ENCODE measurements at places on chromosomes 12 and 14.

DNA sequence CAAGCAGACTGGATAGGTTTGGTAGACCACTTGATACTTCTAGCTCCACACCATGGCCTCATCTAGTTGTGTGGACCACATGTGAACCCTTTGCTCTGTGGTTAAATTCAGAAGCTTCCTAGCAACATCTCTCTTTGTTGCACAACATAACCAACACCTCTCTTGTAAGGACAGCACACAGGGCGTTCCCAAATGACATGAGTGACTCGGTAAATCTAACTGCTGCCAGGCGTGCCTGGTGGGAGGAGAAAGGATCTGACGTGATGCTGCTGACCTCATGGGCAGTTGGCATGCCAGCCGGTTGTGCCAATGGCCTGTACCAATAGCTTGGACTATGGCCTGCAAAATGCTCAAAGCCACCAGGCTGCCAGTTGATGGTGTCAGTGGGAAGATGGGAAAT, 93.8 kb downstream of the CPSF2 start:
- no peak for DNase-seq

- no peak for DNase-seq
Measured at GRCh38 chr12:69872804-69873203, 47.8 kb downstream of the MYRFL start.

DNA sequence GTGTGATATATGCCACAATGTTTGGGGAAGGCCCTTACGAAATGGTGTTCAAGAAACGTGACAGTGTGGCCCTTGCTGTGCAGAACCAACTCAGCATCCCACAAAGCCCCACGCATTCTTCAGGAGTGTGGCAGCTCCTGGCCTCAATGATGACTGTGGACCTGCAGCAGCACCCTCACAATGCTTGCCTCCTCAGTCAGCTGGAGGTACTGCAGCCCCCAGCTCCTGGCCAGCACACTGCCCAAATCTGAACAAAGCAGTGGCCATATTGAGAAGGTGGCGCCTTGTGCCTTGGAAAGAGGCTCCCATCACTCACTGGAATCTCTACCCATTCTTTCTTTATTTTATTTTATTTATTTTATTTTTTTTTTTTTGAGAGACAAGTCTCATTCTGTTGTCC, 10.4 kb downstream of the POLE2 start:
- no peak for DNase-seq

DNA sequence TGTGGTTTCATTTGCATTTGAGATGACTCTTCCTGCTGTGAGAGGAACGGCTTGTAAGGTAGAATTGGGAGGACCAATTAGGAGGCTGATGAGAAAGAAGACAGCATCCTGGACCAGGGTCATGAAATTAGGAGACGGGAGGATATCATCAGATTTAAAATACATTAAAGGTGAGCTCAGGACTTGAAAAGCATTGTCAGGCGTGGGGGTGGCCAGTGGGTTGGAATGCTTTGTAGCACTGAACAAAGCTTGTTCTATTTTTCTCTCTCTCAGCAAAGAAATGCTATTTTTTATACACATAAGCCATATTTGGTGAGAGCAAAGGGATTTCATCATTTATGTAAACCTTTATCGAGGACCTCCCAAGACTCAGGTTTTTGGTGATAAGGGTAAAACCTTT, 157.5 kb downstream of the TMEM132D start:
- DNase-seq = no peak

GRCh38 chr12:125065919-125066570, 810 bp downstream of the AACS start:
- no peak for DNase-seq

DNA sequence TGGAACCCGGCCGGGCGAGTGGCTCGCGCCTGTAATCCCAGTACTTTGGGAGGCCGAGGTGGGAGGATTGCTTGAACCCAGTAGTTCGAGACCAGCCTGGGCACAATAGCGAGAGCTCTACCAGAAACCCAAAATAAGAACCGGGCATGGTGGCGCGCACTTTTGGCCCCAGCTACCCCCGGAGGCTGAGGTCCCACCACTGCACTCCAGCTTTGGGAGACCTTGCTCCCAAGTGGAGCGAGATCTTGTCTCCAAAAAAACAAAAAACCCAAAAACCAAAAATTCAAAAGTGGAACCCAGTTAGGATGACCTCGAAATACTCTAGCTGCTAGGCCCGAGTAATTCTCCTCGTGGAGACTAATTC, 769 bp upstream of the VTI1B start:
- DNase-seq = no peak

DNA sequence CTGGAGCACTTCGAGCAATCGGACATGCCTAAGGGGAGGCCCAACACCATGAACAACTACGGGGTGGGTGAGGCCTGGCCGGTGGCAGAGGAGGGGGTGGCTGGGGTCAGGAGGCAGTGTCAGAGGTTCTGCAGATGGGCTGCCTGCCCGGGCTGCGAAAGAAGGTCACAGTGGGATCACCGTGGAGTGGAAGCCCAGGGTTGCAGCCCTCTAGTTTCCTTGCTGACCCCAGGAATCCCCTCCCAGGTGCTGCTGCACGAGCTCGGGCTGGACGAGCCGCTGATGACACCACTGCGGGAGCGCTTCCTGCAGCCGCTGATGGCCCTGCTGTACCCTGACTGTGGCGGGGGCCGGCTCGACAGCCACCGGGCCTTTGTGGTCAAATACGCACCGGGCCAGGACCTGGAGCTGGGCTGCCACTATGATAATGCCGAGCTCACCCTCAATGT, 1.9 kb upstream of the ARL6IP4 start:
- DNase-seq = no peak

DNA sequence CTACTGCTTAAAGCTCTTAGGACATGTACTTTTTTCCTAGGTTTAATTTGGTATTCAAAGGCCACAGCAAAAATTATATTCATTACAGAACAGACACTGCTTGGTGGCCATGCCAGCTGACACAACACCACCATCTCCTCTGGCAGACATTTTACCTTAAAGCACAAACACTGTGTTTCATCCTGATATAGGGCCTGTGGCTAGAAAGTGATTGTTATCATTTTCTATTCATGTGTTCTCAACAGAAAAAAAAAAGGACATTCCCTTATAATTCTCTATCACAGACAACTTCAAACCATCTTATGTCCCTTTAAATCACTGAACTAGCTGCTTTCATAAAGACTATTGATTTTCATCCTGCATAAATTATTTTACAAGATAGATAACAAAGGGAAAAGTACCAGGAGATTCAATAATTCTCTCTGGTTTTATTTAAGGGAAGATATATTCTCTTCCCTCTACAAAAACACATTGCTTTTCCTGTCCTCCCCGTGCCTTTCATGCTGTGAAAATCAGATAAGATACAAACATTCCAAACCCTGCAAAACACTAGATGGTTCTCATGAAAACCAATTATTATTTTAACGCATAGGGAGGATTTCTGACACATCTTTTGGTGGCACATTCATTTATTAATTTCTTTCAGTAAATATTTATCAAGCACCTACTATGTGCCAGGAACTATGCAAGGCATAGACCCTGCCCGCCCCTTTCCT, 139.3 kb upstream of the TMCC3 start:
- DNase-seq = no peak

GRCh38 chr14:90428676-90429075, 31.8 kb downstream of the CALM1 start:
- no peak for DNase-seq
